ENCODE measurements at places on chromosomes 11 and 22.

GRCh38 chr11:114233755-114234154 is 62.4 kb upstream of the NNMT start:
- DNase-seq = no peak

- no peak for DNase-seq
Measured at GRCh38 chr11:43341159-43341558, 17.6 kb upstream of the TTC17 start.

- DNase-seq = peak; percentile 67
Measured at GRCh38 chr22:38272373-38273134, at the start of gene TMEM184B. Gene TMEM184B, minus strand, starts transcription at chr22:38273010. Its CDS starts 25,049 bp downstream, at chr22:38247961.

- DNase-seq = no peak
Measured at GRCh38 chr22:29265305-29265704, 2.5 kb downstream of the RHBDD3 start.

DNA sequence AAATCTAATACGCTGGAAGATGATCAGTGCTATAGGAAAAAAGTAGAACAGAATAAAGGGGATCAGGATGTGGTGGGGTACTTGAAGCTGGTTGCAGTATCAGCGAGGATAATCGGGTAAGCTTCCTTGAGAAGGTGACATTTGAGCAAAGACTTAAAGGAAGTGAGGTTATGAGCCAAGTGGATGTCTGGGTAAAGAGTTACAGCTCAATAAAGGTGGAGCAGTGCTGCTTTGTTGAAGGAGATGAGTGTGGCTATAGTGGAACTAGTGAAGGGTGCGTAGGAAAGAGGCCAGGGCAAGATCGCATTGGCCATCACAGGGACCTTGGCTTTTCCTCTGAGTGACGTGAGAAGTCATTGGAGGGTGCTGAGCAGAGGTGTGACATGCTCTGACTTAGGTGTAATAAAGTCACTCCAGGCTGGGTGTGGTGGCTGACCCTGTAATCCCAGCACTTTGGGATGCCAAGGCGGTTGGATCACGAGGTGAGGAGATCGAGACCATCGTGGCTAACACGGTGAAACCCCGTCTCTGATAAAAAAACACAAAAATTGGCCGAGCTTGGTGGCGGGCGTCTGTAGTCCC is 2.3 kb upstream of the SYVN1 start:
- DNase-seq = no peak

GRCh38 chr11:86644291-86644690 is 28.1 kb downstream of the ME3 start:
- DNase-seq = peak; percentile 39

DNA sequence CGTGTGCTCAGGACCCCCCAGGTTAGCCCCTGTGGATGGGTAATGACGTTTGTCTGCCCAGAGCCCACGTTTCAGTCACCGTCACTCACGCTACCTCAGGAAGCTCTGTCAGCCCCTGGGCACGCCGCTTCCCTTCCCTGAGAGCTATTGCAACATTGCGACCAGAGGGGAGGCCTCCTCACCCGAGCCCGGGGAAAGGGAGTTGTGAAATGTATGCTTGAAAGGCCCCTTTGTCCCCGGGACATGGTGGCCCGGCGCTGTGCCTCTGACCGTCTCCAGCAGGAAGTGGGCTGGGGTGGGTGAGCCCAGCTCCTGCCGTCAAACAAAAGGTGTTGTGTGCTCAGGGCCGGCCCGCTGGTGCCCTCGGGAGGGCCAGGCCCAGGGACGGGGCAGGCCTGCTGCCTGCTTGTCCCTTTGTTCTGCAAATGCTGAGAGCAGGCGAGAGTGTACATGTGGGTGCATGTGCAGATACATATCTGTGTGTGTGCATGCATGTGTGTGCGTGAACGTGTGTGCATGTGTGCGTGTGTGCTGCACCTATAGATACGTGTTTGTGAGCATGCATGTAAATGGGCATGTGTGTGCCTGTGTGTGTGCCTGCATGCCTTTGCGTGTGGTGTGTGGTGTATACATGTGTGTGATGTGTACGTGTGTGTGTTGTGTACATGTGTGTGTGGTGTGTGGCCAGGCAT is 1125.0 kb downstream of the BRD1 start:
- DNase-seq = no peak

DNA sequence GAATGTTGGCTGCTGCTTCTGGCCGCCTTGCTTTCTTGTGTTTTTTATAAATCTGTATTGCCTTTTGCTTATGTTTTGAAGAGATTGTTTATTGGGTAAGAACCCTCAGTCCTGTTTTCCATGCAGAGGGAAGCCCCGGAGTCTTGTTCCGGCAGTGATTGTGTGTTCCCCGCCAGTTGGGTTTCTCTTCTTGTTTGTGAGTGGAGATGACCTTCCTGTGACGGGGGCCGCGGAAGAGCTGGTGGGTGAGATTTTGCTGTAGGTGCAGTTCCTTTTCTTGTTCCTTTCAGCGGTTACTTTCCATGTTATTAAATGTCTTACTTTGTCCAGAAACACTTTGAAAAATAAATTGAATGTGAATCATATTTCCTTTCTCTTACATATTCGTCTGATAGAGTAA is 8.3 kb downstream of the TBC1D22A start:
- no peak for DNase-seq

DNA sequence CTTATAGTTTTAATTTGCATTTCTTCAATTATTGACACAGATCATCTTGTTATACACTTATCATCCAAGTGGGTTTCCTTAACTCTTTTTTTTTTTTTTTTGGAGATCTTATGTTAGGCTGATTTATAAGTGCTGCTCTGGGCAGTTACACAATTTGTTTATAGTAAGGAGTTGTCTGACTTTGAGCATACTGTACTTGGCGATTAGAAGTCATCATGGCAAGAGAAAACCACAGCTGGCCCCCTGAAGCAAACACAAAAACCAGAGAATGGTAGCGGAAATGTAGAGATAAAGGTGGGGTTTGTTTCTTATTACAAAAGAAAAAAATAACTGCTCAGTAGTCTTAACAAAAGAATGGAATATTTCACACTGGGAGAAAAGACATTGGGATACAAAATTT is 292.6 kb downstream of the SWAP70 start:
- no peak for DNase-seq

- no peak for DNase-seq
Measured at GRCh38 chr11:12386745-12387144, 9.4 kb downstream of the PARVA start.

- DNase-seq = no peak
Measured at GRCh38 chr11:35211952-35212351, 73.0 kb downstream of the CD44 start.

GRCh38 chr11:47797633-47798032 is 30.5 kb upstream of the FNBP4 start:
- peak; percentile 55 for DNase-seq

DNA sequence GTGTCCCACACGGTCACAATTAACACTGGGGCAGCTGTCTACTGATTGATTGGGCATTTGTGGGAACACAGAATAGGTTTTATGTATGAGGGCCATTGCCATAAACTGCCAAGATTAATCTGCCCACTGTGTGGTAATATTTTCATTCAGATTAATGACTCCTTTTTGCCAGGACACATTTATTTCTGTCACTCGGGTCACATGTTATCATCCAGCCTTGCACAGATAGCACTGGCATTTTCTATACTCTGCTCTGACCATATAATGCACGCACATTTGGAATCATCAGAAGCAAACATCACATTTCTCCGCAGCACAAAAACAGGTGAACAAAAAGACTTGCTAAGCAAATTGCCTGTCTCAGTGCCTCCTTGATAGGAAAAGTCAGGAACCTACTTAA is 138.3 kb downstream of the CADM1 start:
- DNase-seq = no peak

GRCh38 chr11:80103142-80103859 is 662.5 kb upstream of the TENM4 start:
- peak; percentile 86 for DNase-seq

Measured in mammary epithelial cell (primary cell).